Activated CD4-positive, alpha-beta T cell treated with anti-CD3 and anti-CD28 coated beads, Interleukin-2, amount 50 U/mL, for 48 hours (primary cell): ENCODE measurements at places on chromosomes 1 and 21.

DNA sequence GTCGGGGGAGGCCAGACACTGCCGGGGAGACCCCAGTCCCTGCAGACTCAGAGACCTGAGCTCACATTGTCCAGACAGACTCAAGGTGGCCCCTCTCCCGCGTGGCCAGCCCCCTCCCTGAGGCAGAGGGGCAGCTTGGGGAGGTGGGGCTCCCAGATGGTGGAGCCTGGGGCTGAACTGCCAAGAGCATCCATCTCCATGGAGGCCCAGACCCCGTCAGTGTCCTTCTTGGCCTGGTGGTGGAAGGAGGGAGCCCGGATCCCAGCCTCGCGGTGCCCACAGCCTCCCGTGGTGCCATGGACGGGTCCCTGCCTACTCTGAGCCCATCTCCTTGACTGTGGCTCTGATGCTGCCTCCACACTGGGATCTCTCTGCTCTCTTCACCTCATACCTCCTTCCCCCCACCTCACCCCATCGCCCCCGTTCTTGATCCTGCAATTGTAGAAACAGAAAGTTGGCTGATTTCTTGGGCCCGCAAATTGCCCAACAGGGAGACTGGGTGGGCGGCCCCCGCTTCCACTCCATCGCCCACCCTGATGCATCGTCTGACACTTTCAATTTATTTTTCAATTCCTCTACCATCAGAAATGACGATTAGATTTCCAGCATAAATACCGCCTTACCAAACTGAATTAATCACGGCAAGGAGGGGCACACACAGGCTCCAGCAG, 348.9 kb downstream of the MATN1 start:
- DNase-seq, result no peak

GRCh38 chr1:192877283-192877886, 68.5 kb downstream of the RGS2 start:
- no peak for DNase-seq

DNA sequence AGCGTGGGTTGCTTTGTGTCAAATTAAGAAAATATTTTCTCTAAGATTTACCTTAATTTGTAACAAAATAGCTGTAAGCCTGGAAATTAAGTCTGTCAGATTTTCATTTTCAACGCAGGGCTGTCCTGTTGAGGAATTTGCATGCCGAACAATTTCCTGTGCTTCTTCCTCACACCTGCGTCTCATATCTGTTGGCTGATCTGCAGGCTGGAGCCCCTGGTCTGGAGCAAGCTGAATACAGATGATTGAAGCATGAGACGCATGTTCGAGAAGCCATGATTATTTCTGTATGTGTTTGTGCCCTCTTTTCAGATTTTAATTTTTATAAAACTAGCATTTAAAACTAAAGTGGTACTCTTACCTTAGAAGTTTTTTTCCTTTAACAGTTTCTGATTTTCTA, 9.8 kb downstream of the MIXL1 start:
- no peak for DNase-seq

GRCh38 chr1:9196129-9197040, 38.2 kb upstream of the H6PD start:
- peak; percentile 81 for DNase-seq

- DNase-seq, result no peak
These were observed 81.9 kb upstream of the WLS start for GRCh38 chr1:68314151-68314780.

GRCh38 chr1:151005729-151006319, 878 bp downstream of the MINDY1 start:
- no peak for DNase-seq

DNA sequence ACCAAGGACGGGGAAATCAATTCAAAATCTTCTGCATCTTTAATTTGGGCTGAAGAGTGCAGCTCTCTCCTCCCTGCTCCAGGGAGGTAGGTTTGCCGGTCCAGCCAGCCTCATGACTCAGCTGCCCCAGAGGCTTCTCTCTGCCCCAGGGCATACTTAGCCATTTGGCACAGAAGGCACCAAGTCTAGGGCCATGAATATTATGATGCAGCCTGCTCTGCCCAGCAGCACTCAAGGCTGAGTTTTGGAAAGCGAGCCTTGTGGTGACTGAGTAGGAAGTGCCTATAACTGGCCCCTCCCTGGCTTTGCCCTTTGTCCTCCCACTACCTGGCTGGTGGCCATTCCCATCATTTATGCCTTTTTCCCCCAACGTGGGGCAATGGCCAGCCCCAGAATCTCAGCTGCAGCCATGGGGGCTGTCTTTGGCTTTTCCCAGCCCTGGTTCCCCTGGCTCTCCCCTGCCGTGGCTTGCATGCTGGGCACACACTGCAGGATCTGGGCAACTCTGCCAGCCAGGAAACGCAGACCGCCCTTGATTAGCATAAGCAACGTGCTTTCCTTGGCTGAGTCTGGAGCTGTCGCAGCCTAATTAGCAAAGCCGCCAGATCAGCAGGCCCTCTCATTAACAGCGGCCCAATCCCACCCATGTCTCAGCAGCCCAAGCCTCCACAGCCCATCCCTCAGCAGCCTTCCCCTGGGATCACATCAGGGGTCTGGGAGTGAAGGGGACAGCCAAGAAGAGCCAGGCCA, 258.6 kb upstream of the TMEM51 start:
- no peak for DNase-seq

DNA sequence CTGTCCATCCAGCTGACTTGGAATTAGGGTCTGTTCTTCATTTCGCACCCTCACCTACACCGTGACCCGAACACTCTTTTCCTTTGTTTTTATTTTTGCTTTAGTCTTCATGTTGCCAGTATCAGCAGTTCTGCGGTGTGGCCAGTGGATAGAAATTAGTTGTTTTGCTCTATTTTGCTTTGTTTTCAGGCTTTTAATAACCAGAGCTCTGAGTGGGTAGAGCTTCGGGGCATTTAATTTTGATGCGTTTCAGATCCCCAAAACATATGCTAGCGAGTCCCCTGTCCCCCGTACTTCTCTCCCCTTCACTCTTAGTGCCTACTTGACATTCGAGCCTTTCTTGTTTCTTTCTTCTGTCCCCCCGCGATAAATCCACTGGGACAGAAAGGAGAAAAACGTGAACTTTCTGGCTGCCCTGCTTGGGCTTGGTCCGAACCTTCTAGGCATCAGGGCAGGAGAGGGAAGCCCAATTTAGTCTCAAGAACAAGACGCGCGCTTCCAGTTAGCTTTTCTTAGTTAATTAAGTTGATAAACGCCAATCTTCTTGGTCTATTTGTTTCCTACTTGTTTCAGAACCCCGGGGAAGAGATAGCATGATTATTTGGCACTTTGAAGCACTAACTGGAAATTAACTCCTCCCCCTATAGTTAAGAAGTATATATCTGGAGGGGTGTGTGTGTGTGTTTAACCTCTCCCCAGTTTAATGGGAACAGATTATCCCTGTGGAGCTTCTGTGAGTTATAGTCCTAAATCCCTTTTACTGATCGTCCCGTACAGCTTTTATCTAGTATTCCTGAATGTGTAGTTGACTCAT, 839 bp downstream of the SWT1 start:
- no peak for DNase-seq

DNA sequence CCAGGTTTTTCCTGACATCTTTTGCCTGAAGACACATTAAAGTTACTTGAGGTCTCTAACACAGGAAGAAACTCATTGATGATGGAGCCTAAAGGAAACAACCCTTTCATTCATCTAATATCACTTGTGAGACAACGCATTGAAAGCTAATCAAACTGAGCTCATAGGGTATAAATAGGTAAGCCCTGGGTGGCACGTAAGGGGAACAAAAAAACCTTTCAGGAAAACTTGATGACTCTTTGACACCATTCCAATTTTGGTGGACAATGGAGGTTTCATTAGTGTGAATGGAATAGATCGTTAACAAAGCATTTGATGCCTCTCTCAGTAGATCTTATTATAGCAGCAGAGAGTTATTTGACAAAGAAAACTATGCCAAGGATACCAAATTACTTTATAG, 80.7 kb upstream of the DUSP10 start:
- DNase-seq, result no peak

GRCh38 chr1:67659229-67659628, 25.8 kb upstream of the GADD45A start:
- no peak for DNase-seq

DNA sequence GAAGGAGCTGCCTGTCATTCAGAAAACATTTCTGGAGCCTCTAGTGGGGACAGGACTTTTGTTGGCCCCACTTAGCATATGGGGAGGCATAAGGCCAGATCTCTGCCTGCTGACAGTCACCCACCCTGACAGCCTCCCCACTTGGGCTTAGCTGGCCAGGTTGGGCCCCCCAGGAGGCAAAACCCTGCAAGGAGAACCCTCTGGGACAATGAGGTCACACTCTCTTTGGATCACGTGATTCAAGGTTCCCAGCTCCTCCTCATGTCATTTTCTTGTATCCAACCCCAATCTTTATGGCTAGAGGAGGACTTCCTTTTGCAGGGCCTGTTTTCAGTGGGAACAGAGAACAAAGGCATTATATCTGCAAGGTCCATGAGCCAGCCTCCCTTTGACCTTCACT, 60.0 kb downstream of the NAV1 start:
- no peak for DNase-seq

DNA sequence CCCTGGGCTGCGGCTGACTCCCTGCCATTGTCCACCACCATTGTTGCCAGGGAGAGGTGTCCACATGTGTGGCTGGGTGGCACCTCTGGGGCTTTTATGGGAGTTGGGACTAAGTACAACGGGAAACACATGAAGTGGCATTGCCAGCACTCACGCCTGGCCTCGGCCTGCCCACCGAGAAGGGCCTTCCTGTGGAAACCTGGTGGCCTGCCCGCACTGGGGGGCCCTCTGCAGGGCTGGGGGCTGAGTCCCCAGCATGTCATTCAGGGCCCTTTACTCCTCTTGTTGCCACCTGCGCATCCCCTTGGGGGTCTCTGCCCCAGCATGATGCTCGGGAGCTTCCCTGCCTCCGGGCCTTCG, 35.5 kb upstream of the RUNX3 start:
- DNase-seq, result no peak

- no peak for DNase-seq
These were observed 60.1 kb downstream of the AGPAT3 start for GRCh38 chr21:43925096-43925481.

DNA sequence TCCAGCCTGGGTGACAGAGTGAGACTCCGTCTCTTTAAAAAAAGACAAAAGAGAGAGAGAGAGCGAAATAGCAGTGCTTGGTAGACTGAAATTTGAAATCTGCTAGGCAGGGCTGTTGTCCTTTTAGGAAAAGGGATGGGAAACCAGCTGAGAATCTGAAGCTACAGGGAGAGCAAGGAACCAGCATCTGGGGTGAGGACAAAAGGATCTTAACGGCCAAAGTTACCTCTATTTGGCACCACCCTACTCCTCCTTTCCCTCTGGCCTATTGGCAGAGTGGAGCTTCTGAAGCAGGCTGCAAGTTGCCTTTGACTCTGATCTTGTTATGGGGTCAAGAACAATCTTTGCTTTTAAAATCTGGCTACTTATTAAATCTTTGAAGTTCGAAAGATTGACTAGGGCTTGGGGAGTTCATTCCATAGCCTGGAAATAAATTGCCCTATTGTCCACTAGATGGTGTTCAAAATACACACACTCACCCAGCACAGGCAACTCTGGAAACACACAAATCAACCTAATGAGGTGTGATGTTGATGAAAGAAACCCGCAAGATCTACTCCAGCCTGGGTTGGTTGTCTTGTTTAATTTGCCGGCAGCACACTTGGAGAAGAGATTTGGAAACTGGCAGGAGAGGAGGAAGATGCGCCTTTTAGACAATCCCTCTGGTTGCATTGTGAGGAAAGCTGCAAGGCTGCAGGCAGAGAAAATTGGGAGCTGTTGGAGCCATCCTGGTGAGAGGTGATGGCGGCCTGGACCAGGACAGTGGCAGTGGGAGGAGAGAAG, 16.5 kb upstream of the PARP1 start:
- DNase-seq, result no peak

DNA sequence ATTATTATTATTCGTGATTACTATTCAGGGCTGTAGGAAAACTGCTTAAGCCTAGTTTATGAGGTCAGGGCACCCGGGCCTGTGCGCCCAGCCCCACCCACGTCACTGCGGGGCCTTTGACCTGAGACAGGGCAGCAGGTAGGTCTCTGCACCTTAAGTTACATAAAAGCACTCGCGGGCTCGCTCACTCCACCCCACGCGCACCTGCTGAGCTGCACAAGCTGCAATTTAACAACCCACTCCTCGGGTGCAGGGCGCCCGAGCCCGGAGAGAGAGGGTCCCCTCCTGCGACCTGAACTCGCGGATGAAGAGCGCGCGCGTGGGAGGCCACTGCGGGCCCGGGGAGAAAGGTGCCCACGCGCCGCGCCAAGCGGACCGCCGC, 477 bp downstream of the ICMT start:
- no peak for DNase-seq

DNA sequence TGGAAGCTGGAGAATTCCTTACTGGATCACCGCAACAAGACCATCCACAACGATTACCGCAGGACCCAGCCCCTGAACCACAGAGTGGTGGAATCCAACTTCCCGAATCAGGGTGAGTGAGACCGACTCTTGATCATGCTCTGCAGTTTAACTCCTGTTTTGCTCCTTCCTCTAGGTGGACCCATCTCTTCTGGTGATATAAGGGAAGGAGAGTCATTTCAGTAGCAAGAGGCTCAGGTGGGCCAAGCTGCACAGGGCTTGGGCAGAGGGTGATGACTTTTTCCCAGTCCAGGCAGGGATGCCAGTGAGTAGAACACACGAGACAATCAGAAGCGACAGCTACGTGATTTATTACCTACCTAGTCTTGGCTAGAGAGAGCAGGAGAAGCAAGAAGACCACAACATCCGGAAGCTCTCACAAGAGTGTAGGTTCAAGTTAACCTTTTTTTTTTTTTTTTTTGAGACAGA, 25.2 kb downstream of the CA6 start:
- DNase-seq, result no peak

DNA sequence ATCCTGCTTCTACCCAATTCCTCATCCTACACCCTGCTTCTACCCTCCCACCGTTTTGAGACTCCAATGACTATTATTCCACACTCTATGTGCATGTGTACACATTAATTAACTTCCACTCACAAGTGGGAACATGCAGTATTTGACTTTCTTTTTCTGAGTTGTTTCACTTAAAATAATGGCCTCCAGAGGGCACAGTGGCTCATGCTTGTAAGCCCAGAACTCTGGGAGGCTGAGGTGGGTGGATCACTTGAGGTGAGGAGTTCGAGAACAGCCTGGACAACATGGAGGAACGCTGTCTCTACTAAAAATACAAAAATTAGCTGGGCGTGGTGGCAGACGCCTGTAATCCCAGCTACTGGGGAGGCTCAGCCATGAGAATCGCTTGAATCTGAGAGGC, 464.8 kb downstream of the PTBP2 start:
- peak; percentile 1 for DNase-seq

DNA sequence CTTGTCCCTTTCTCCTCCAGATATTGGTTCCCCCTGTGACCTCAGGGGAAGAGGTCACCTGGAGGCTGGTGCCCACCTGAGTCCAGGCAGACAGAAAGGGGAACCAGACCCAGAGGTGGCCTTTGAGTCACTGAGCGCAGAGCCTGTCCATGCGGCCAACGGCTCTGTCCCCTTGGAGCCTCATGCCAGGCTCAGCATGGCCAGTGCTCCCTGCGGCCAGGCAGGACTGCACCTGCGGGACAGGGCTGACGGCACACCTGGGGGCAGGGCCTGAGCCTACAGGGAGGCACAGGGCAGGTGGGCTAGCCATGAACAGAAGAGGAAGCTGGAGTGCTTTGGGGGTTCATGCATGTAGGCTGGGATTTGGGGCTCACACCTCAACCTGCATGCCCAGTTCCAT, 2.7 kb downstream of the TNFRSF14 start:
- DNase-seq, result no peak
